ENCODE measurements at places on chromosomes 2 and 18.

DNA sequence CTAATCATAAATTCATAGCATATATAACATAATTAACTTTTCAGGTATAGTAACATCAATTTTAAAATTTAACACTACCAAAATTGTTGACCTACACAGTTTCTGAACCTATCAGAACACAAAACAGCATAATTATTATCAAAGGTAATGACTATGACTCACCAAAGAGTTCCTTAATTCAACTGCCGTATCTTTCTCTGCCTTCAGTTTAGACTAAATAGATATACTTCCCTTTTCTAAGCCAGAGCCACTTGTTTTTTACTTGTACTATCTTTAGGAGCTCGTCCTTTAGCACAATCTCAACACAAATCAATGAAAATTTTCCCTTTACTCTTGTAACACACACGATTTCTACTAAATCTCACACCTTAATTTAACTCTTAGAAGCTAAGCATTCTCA, 54.4 kb downstream of the CCDC88A start:
- no peak for DNase-seq

GRCh38 chr2:14759082-14759481, 126.6 kb downstream of the LRATD1 start:
- DNase-seq = no peak

DNA sequence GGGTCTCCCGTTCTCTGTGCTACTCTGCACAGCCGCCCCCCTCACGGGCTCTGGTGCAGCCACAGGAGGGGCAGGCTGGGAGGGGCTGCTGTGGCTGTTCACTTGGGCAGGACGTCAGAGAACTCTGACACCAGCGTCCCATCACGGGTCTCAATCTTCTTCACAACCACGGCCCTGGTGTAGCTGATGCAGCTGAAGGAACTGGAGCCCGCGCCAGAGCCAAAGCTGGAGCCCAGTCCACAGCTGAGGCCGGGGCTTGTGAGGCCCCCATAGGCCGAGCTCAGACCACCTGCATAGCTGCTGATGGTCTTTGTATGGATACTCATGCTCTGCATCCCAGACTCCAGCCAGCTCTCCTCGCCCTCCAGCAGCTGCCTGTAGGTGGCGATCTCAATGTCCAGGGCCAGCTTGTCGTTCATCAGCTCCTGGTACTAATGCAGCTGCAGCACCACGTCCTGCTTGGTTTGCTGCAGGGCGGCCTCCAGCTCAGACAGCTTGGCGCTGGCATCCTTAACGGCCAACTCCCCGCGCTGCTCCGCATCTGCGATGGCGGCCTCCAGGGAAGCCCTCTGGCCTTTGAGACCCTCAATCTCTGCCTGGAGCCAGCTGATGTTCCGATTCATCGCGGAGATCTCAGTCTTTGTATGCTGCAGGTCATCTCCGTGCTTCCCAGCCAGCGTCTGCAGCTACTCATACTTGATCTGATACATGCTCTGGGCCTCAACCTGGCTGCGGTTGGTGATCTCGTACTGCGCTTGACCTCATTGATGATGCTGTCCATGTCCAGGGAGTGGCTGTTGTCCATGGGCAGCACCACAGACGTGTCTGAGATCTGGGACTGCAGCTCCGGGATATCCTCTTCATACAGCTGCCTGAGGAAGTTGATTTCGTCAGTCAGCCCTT, 7.4 kb upstream of the DUSP19 start:
- no peak for DNase-seq

DNA sequence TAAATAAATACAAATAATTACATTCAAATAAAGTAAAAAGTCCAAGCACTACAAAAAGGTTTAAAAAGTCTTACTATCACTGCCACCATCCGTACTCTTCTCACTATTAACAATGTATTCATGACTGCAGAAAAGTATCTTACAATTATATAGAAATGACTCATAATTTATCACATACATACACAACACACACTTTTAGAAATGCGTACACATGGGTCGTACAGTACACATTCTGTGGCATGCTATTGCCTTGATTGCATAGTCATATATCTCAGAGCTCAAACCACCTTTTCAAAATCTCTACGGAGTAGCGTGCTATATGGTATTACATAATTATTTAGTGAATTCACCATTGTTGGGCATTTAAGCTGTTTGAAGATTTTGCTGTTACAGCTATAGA, 41.6 kb upstream of the ANXA4 start:
- DNase-seq = no peak

DNA sequence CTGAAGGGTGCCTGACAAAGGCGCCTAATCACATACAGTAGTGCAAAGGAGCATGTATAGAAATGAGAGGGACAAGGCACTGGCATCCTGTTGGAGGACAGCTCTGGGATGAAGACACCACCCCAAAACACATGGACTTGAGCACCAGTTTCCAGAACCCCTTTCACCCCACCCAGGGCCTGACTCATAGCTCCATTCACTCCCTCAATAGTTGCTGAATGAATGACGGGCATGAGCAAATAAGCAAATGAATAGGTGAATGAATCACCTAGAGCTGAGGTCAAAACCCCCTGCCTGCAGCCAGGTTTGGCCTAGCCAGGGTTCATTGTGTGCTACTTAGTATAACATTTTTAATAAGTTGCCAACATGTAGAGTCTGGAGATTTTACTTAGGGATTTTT, 66.3 kb downstream of the NRP2 start:
- DNase-seq = no peak

DNA sequence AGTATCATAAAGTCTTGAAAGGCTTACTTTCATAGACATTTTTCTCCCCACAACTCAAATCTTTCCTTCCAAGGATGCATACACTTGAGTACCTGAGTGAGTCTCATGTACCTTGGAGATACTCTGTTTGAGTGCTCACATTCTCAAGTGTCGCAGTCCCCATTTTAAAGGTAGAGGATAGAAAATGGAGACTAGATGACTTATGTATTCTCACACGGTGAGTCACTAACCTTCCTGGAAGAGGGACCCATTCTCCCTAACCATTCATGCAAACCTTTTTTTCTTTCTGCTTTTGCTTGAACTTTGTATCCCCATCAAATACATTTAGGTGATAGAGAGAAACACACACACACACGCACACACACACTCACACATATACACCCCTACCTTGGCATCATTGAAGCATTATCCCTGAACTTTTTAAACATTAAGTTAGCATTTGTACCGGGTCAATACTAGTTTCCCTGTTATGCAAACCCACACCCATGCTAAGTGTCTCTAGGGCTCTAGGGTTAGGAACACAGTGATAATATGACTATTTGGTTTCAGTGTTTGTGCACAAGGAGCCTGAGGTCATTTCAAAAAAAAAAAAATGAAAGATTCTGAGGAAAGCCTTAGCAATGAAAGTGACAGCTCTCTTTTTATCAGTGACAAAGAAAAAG, 236.2 kb downstream of the IKZF2 start:
- DNase-seq = no peak

DNA sequence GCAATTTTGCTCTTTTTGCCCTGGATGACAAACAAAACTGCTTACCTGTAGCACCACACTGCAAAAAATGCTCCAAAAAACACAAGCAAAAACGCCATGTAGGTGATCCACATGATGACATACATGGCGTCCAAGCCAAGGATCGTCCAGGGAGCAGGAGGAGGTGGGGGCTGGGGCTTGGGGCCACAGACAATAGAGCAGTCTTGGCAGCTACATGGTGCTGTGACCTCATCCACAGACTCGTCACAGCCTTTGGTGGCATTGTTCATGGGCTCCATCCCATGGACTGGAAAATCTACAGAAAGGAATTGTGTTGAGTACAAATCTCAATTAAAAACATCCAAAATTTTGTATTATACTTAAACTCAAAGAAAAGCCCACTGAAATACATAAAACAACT, 26.1 kb downstream of the NPC1 start:
- DNase-seq = no peak

DNA sequence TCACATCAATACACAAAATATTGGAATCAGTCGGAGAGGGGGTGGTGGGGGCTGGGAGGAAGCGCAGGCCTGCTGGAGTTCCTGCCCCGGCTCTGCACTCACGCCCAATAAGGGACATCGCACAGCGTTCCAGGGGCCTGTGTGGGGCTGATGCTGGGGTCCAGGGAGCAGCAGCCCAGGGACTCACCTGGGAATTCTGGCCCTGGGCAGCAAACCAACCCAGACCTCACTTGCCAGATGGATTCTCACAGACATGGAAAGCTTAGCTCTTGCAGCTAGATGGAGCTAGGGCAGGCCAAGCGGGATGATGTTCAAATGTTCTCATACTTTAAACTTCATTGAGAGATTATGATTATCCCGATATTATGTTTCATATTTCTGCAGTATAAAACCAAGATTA, 266.6 kb upstream of the TANK start:
- no peak for DNase-seq

- no peak for DNase-seq
These were observed 152.2 kb downstream of the SMAD7 start for GRCh38 chr18:48798334-48799245.

DNA sequence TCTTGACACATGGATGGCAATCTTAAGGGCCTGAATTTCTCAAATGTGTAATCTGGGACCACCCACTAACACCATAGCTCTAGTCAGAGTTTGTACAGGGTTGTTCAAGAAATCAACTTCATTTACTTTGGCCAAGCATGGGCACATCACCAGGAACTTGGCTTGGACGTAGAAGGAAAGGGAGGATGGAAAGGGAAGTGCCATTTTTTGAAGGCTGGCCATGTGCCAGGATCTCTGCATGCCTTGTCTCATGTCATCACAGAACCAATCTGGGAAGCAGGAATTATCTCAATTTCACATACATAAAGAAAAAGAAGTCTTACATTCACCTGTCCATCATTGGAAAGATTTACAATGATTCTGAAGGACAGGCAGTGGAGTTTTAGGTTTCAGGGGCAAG, 128.1 kb downstream of the ANTXR1 start:
- DNase-seq = no peak

- no peak for DNase-seq
These were observed 41.9 kb downstream of the KCMF1 start for GRCh38 chr2:85012855-85013254.

GRCh38 chr2:49973917-49974368, 819.6 kb upstream of the FSHR start:
- DNase-seq = peak; percentile 65

DNA sequence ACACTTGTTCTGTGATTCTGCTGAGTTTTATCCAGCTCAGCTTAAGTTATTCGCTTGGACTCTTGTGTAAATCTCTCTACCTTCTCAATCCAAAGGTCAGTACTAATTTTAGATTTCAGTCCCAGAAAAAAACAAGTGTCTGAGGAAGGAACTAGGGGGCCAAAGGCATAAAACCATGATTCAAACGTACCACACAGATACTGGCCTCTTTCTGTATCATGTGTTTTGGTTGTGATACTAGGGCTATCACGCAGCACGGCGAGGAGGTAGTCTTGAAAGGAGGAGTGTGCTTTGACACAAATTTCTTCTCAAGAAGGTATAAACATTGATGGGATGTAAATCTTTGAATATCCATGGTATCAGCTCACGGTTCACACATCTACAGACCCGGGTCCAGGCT, 8.3 kb downstream of the SERPINE2 start:
- no peak for DNase-seq

- no peak for DNase-seq
These were observed 78.6 kb upstream of the HPCAL1 start for GRCh38 chr2:10223932-10224720.

- no peak for DNase-seq
These were observed 31.5 kb upstream of the INSIG2 start for GRCh38 chr2:118056801-118057200.

GRCh38 chr2:119053700-119054436, 104.7 kb downstream of the C1QL2 start:
- no peak for DNase-seq

GRCh38 chr2:189341077-189341476, 100.2 kb upstream of the WDR75 start:
- no peak for DNase-seq

GRCh38 chr18:74353169-74353775, 37.6 kb downstream of the C18orf63 start:
- peak; percentile 82 for DNase-seq

DNA sequence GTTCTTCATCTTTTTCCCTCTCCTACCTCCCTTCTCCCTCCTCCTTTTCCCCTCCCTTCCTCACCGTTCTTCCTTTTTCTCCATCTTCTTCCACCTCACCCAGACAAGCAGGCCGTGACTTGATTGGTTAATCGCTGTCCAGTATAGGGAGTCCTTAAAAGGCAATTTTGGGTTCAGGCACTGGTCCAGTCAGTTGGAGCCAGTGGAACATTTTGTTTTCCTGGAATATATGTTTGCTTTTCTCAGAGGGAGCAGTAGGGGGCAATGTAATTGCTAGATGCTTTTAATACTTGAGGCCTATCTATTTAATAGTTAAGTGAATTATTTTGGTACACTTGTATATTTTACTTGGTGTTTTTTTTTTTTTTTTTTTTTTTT, 15.0 kb downstream of the ELAC1 start:
- no peak for DNase-seq

DNA sequence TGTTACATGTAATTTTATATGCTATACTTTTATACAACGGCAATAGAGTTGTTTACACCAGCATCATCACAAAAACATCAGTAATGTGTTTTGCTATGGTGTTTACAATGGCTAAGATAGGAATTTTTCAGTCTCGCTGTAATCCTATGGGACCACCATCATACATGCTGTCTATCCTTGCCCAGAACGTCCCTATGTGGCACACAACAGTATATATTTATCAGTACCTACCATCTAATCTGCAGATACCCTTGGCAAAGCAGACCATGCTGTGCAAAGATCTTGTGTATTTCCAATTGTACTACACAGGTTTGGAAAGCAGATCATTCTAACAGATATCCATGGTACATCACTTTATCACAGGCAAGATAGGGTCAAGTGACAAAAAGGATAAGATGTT, 15.3 kb downstream of the RPL31 start:
- no peak for DNase-seq

- DNase-seq = no peak
These were observed 98.0 kb upstream of the TTN start for GRCh38 chr2:178905261-178905660.

GRCh38 chr2:39602616-39603015, 63.1 kb upstream of the TMEM178A start:
- no peak for DNase-seq

DNA sequence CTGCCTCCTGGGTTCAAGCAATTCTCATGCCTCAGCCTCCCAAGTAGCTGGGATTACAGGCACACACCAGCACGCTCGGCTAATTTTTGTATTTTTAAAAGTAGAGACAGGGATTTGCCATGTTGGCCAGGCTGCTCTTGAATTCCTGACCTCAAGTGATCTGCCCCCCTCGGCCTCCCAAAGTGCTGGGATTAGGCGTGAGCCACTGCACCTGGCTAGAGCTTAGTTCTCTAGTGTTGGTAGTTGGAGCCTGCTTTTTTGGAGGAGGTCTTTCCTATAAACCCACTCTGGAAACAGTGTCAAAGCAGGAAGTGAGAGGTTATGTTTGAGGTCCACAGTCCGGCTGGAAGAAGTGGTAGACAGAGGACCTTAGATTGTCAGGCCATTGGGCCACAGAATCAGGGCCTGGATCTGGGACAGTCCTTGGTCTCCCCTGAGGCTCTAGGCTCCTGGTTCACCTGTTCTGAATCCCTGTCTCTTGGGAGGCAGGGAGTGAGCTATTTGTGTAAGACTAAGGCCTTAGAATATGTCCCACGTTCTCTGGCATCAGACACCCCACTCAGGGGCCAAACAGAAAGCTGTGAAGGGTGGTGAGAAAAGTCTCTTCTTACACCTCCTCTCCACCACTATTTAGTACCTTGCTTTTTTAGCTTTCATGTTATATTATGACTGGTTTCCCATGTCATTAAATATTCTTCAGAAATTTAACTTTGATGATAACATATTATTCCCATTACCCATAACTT, 34.5 kb downstream of the PCBP1 start:
- no peak for DNase-seq
